GM10248 (cell line): ENCODE measurements at places on chromosomes 4 and X.

GRCh38 chr4:26826721-26827120 lies 33.9 kb upstream of the STIM2 start:
- DNase-seq: peak; percentile 66

DNA sequence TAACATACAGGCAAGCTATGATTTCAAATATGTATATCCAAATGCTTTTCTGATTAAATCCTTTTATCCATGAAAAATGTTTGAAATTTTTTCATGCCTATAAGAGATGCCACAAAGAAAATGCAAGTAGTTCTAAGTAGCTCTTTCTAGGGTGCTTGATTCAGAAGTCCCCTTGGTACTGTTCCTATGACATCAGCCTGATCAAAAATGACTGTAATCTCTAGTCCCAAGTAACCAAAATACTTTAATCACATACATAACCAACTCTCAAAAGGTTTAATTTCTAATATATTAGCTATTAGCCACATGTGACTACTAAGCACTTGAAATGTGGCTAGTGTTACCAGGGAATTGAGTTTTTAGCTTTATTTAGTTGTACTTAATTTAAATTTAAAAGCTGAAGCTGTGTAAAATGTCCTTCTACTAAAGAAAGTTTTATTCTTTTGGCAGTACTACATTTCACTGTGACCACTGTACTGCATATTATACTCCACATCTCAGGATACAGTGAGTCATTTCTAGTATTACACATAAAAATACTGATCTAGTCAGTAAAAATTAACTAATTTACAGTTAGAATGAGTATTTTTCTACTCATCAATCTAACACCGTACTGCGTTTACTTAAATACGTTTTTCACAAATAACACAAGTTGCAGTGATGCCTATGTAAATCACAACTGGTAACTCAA lies 33.9 kb downstream of the FBXW7 start:
- peak; percentile 26 for DNase-seq

DNA sequence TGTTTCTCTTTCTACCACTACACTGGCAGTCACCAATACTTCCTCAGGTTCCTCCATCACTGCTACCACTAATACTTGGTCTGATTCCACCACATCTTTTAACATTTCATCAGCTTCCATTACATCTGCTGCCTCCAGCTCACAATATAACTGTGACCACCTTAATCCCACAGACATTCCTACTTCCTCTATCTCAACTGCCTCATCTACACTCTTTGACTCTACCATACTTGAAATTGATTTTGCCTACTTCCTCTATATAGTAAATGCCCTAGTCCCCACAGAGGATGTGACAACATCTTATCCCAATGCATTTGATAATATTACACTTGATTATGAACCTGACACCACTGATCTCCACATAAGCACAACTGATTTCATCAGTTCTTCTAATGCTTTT lies 29.0 kb downstream of the OPRPN start:
- no peak for DNase-seq

DNA sequence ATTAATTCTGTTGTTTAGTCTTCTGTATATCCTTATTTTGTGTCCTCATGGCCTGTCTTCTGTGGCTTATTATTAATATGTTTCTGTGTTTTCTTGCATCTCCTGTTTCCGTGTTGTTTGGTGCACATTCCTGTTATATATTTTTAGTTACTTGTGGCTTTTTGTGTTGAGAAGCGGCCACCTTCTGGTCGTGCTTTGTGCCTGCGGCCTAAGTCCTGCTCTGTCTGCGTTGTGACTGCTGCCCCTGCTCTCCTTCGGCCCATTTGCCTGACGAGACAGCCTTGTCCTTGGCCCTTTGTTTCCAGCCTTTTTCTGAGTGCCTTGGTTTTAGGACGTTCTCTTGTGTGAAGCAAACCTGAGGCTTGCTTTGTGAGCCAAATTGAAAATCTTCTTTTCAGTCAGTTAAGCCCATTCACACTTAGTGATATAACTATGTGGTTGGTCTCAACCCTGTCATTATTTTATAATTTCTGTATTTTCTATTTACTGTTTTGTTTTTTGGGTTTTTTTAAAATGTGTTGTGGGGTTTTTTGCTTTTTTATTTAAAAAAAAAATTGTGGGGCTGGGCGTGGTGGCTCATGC lies 43.8 kb downstream of the TNIP2 start:
- no peak for DNase-seq

GRCh38 chr4:177161781-177162180 lies 147.9 kb upstream of the NEIL3 start:
- DNase-seq: no peak

DNA sequence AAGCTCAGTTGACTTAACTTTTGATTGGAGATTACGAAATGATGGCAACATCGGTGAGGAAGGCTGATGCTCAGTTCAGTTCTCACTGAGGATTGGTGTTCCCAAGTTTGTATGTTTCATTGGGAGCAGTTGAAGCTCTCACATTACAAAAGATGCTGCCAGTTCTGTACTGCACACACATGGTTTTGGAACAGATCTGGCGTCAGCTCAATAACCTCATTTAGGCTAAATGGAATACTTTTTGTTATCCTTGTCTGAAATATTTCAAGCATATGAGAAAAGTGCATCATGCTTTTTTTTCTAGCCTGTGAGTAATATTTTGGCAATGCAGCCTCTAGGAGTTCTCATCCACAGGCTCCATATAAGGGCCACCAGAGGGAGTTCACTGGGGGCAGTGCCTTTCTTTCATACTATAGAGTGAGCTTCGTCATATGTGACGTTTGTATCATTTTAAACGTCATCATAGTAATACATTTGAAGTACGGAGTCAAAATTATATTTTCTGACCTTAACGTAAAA lies 4.1 kb downstream of the ENPEP start:
- DNase-seq: no peak

DNA sequence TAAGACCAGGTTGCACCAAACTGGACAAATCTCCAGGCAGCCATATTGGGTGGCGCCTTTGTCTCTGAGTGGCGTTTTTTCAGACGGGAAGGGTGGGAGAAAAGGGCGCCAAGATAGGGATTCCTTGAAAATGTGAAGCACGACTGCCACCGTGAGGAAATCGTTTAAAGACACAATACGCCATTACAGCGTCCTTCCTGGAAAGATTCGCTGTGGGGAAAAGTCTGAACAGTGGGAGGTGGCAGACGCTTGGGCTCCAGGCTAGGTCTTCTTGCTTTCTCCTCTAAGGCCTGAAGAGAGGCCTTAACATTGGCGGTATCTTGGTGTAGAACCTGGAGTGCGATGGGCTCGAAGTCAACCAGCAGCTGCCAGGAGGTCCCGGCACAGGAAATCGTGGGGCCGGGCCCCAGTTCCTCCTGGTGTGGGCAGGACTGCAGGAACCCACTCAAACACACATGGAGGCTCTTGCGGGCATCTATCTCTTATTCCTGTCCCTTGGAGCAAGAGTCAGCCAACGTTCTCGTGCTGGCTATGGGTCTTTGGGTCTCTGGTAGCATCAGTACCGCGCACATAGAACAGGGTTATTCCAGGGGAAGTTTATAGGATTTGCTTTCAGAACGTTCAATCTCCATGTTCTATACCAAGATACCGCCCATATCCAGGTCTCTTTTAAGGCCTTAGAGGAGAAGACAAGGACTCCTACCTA lies 208.8 kb downstream of the OR13H1 start:
- DNase-seq: no peak

GRCh38 chr4:114677346-114677979 lies 78.9 kb downstream of the UGT8 start:
- no peak for DNase-seq

DNA sequence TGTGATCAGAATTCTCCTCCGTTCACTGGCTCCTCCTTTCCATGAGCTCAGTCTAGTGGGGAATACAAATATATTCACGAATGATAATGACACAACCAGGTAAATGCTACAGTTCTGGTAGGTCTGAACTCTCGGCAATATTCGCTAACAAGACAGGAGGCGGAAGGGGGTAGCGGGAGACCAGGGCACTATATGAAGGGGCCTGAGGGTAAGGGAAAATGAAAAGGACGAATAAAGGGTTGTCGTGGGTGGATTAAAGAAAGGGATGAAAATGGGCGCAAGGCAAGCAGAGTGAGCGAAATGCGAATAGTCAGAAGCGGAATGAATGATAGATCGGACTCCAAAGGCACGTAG lies 743 bp downstream of the NKAP start:
- no peak for DNase-seq

GRCh38 chrX:114591121-114591520 lies 7.2 kb downstream of the HTR2C start:
- DNase-seq: no peak

DNA sequence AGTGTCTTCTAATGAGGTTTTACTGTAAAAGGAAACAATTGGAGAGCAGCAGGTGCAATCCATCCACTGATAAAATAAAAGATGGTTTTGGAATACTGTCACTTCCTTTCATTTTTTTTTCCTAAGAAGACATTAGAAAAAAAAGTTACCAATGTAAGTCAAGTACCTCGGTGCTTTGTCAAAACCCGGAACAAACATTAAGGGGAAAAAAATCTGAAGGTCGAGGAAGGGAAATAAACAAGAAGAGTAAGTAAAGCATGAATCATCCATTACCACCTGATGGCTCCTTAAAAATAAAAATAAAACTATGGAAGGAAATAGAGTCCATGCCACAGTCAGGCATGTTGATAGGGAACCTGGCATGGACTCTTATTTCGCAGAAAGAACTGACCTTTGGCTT lies 15.3 kb upstream of the XPNPEP2 start:
- no peak for DNase-seq

- DNase-seq: no peak
Measured at GRCh38 chr4:1008840-1009541, 2.4 kb upstream of the FGFRL1 start.

GRCh38 chr4:52098618-52099017 lies 47.5 kb downstream of the SPATA18 start:
- DNase-seq: no peak

DNA sequence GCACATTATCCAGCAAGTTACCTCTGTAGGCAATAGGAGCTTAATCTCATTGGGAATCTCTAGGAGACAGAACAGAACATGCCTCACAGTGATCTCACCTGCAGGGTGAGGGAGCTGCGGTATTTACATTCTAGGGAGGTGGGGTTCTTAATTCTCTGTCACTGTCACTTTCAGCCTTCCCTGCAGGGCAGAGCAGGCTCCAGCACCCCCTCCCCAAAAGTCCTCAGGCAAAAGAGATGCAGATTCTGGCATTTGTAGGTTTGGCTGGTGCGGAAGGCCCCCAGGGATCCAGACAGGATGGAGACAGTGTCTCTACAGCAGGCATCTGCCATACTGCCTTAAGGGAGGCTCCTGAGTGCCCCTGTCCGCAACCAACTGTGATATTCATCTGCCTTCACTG lies 166.4 kb upstream of the ATP6AP2 start:
- no peak for DNase-seq

DNA sequence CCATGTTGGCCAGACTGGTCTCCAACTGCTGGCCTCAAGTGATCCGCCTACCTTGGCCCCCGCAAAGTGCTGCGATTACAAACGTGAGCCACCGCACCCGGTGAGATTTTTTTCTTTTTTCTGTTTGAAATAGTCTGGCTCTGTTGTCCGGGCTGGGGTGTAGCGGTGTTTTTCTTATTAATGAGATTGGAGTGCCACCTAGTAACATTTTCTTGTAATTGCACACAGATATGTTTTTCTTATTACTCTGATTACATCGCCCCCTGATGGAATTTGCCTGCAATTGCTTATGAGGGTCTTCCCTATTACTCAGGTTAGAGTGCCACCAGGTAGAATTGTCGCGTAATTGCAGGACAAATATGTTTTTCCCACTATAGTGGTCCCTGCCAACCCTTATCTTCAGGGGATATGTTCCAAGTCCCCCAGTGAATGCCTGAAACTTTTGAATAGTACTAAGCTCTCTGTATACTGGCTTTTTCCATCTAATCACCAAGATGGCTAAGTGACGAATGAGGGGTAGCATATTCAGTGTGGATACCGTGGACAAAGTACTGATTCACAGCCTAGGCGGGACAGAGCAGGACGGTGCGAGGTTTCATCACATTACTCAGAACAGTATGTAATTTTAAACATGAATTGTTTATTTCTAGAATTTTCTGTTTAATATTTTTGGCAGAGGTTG lies 8.6 kb upstream of the PDHA1 start:
- peak; percentile 40 for DNase-seq

GRCh38 chr4:30553706-30554105 lies 166.5 kb upstream of the PCDH7 start:
- DNase-seq: no peak

- DNase-seq: no peak
Measured at GRCh38 chr4:54784161-54784671, 126.5 kb downstream of the KIT start.

GRCh38 chrX:141832247-141832646 lies 5.9 kb upstream of the MAGEC3 start:
- DNase-seq: no peak

DNA sequence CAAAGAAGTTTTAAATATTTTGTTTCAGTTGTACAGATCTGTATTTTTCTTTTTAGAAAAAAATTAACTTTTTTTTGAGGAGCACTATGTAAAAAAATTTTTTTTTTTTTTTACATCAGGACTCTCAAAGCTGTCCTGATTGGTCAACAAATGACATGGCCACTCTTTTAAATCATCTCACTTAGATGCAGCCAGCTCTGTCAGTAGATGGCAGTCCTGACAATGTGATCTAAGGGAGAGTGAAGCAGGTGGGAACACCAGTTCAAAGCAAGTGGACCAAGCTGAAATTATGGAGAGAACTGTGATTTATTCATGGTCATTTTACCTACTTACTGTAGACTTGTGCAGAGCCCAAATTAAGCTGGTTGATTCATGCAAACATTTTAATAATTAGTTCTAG lies 174.7 kb upstream of the GPRIN3 start:
- DNase-seq: peak; percentile 11

DNA sequence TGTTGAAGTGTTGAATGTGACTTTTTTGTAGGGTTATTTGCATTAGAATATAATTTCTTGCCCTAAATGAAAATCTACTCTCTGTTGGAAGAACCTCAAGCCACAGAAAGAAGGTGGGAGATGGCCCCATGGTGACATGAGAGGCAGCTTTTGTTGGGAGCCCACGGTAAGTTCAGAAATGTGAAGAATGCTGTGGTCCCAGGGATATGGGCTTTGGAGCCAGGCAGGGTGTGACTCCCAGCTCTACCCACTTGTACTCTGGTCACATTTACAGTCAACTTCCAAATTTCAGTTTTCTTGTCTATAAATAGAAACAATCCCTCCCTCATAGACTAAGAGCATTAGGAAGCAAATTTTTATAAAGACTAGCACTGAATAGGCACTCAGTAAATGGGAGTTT lies 177.8 kb downstream of the RAB28 start:
- DNase-seq: no peak
